Stimulated activated CD8-positive, alpha-beta memory T cell treated with anti-CD3 and anti-CD28 coated beads, Interleukin-15, amount 100 ng/mL, for 1 hour (primary cell): ENCODE measurements at places on chromosomes 7 and 10.

DNA sequence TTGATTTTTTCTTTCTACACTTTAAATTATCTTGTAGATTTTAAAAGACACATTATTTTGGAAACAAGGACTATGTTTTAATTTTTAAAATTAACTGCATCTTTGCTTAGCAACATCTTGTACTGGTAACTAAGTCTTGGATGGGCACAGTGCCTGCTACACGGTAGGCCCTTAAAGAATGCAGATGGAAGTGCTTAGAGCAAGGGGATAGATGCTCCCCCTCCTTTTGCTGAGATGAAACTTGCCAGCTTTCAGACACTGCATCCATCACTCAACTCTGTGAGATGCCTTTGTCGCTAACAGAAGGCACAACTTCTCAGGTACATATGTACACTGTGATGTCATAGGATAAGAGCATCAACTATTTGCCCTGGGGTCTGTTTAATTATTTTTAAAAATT, 103.9 kb downstream of the LRRC18 start:
- no peak for DNase-seq

DNA sequence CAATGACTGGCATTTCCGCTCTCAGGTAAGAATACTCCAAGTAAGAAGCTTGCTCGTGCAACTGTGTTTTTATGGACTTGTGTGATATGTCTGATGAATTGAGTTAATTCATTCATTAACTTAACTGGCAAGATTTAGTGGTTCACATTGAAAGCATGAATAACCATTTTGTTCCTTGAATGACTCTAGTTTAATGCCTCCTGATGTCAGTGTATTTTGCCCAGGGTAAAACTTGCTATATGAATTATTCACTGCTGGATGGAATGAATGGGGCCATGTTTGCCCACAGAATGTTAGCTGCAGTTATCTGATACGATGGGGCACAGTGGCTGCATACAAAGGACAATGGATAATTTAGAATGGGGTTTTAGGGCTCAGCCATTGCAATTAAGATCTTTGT, 124.1 kb downstream of the ZNF365 start:
- no peak for DNase-seq

DNA sequence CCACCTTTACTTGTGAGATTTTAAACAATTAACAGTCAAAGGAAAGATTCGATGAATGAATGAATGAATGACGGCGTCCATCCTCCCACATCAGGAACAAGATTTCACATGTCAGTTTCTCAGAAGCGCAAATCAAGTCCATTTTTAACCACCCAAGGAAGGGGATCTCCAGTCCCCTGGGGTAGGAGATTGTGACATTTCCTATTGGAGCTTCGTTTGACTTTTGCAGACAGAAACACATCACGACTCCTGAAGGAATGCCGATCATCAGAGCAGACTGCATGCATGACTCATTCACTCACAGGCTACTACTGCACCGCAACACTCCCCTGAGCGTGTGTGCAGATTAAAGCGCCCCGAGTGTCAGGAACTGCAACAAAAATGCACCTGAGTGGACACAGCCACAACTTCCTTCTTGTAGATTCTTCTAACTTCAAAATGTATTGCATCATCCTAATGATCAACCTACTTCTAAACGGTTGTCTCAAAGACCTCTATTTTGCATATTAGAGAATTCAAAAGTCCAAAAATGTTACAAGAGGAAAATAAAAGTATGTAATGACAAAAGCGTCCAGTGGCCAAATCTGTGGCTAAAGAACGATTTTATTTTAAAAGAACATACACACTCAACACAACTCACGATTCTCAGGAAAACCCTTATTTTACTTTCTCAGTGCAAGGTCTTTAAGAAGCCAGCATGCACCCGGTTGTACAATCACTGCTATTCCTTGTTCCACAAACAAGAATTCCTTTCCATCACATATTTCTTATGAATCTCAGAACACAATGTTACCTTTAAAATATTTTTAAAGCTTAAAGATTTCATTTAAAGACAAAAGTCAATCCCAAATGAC, 172.6 kb downstream of the FAM107B start:
- DNase-seq: no peak

- DNase-seq: no peak
Measured at GRCh38 chr10:45180946-45181875, 134.2 kb downstream of the OR13A1 start.

DNA sequence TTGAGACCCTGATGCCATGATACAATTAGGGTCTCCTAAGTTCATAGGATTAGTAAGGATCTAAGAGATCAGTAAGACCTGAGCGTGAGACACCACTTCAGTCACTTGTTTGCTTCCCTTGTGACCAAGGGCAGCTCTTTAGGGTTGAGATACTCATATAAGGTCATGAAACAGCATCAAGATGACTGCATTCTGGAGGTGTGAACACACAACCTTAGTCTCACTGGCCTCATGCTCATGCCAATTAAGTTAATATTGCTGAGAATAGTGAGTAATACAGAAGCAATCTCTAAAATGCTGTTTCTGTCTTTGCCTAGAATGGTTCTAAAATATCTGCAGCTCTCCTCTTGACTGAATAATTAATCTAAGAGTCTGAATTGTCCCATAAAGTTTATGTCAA, 39.6 kb upstream of the KLHL7 start:
- no peak for DNase-seq

- DNase-seq: no peak
Measured at GRCh38 chr7:112882991-112883390, 92.8 kb upstream of the TMEM168 start.

GRCh38 chr10:48389272-48389671, 82.8 kb downstream of the MAPK8 start:
- no peak for DNase-seq

DNA sequence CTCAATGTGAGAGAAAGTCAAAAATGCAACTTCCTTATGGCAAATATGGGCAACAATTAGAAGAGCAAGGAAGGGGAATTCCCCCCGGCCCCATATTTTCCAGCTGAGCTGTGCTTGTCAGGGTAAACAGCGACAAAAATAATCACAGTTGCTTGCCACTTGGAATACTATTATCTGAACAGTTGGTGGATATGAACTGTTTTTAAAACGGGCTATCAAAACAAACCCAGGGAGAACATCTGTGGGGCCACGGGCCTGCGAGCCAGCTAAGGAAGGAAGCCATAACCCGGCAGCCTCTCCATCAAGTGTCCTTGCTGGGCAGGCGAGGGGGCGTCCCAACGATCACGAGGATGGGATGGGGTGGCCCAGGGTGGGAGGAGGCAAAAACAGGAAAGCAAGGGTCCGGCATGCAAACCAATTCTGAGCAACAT, 228.4 kb downstream of the ARHGAP12 start:
- DNase-seq: no peak

DNA sequence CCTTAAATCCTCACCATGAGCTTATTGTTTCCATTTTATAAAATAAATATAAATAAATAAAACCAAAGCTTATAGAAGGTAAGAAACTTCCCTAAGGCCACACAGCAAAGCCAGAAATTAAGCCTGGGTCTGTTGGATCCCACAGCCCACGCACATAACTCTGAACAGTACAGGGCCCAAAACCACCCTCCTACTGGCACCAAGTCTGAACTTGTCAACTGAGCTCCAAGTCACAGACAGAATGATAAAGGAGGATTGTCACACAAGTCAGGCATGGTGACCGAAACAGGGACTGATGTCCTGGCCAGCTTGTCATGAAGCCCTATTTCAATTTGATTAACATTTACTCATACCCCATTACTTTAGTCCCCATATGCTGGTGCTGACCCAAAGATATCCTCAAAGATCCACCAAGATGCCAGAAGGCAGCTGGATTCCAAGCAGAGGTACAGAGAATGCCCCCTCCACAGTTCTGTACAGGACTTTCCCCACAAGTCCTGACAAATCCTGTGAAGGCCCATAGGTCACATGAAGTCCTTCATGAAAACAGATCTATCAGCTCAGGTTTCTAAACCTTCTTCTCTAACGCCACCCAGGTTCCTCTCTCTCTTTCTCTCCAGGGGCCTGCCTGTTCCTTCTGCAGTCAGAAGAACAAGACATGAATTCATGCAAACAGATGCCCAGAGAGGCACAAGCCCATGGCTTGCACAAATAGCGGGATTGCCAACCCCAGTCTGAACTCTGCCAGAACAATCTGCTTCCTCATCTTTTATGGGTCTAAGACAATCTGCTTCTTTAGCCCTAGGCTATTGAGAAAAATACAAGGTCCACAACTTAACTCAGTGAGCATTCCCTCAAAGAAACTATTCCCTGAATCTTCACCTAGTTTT, 60.9 kb downstream of the GLI3 start:
- no peak for DNase-seq

DNA sequence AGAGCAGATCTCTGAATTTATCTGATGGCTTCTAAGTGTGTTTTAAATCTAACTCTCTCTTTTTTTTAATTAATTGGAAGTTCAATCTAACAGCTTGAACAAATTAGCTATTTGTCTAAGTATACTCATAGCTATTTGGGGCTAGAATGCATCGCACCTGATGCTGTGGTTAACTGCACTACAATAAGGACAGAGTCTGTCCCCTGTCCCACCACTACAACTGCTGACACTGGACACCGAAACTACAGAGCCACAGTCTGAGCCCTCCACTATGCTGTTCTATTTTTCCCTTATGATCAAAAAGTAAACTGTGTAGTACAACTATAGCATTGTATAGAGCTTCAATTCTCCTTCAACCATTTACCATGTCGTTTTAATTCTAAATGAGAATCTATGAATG, 89.4 kb upstream of the AHR start:
- DNase-seq: no peak

GRCh38 chr10:113735913-113736312, 15.6 kb upstream of the PLEKHS1 start:
- no peak for DNase-seq

GRCh38 chr10:29322918-29323317, 34.0 kb downstream of the LYZL1 start:
- DNase-seq: no peak

GRCh38 chr10:130049244-130049643, 61.4 kb downstream of the C10orf143 start:
- DNase-seq: no peak

- DNase-seq: peak; percentile 24
Measured at GRCh38 chr7:138460649-138461607, 869 bp downstream of the TRIM24 start.

DNA sequence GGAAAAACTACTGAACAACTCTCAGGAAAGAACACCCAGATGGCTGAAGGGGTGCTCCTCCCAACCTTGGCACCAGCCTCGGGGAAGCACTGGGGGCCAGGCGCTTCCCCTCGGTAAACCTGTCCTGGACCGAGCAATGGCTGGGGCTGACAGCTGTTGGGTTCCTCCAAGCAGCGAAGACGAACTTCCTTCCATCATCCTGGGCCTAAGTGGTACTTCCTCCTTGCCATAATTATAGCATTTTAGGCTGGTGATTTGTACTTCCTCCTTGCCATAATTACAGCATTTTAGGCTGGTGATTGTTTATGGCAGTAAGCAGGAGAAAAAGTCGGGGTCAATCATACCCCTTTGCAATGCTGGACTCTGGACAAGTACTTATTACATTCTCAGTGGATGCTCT, 69.3 kb downstream of the MYOF start:
- DNase-seq: no peak

- no peak for DNase-seq
Measured at GRCh38 chr7:39691821-39692220, 68.4 kb downstream of the RALA start.

GRCh38 chr10:104450954-104451353, 97.3 kb downstream of the CFAP58 start:
- DNase-seq: no peak

DNA sequence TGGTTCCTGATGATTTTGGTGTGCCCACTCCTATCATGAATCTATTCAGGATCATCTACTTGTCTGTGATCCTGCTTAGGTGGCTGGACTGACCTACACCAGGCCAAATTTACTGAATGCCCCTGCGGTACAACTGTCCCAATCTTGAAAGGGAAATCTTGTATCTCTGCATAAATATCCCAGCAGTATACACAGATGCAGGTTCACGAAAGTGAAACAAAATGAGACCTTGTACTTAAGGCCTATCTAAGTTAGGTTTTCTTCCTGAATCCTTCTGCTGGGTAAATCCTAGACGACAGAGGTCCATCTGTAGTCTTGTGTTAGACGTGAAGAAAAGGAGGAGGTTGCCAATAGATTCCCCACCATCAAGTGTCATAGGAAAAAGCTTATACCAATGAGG, 85.5 kb upstream of the NOBOX start:
- DNase-seq: no peak

DNA sequence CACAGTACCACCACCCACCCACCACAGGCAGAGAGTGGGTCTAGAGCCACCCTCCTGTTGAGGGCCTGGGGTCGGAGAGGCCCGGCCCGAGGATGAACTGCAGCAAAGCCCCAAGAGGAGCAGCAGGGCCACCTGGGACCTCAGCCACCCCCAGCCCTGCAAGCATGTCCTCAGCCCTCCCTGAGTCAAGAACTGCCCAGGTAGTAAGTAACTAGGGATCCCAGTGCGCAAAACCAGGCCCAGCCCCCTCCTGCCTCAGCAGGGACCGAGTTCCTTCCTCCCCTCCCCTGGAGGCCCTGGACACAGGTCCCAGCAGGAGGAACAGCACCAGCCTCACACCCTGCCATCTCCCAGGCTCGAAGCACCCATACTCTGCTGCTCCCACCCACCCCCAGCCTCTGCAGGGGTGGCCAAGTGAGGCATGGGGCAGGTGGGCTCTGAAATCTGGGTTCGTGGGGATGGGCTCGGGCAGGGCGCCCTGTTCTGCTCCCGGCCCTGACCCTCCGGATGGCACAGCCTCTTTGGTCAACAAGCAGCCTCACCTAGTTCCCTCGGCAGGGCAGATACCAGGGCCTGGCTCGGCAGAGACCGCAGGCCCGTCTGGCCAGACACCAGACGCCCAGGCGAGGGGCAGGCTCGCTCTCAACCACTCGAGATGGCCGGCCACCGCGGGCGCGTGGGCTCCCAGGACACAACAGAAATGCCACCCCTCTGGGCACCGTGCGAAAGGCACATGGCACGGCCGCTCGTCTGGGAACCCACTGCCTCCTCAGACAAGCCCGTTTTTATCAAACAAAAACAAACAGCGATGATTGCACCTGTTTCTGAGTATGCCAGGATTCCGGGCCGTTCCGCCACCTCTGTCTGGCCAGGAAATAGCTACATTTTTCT, 15.2 kb downstream of the PDGFA start:
- DNase-seq: no peak

GRCh38 chr7:138008588-138009349, 6.9 kb upstream of the CREB3L2 start:
- DNase-seq: no peak

GRCh38 chr10:681670-682318, 7.7 kb downstream of the DIP2C start:
- DNase-seq: no peak

- no peak for DNase-seq
Measured at GRCh38 chr7:78063758-78064157, 265.2 kb downstream of the PHTF2 start.
